Activated T-cell treated with anti-CD3 and anti-CD28 coated beads for 24 hours (primary cell): ENCODE measurements at places on chromosomes 16 and 17.

GRCh38 chr16:21650521-21650920 is 1.9 kb downstream of the IGSF6 start:
- DNase-seq = no peak

- no peak for DNase-seq
These were observed 14.8 kb downstream of the TMEM204 start for GRCh38 chr16:1548233-1548632.

DNA sequence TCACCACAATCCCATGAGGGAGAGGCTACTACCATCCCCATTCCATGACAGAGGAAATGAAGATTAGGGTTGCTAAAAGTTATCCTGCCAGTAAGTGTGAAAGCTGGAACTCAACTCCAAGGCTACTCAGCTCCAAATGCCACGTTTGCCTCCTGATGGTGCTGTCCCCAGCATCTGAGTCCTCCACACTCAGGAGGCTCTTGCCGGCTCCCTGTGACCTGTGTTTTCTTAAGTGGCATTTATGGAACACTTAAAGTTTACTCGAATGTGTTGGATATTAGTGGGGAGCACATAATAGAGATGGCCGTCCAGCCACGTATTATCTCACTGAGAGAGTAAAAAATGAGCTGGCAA is 267.9 kb downstream of the CBLN1 start:
- no peak for DNase-seq

- DNase-seq = no peak
These were observed 172.9 kb downstream of the FTO start for GRCh38 chr16:53876811-53877210.

- no peak for DNase-seq
These were observed 20.5 kb upstream of the EMP2 start for GRCh38 chr16:10600782-10601443.

GRCh38 chr16:11685844-11686618 is 17.8 kb downstream of the SNN start:
- no peak for DNase-seq
